ENCODE measurements at places on chromosomes 1 and 21.

GRCh38 chr1:203289281-203289981 lies 15.9 kb upstream of the BTG2 start:
- no peak for DNase-seq

GRCh38 chr21:34091032-34091431 lies 17.7 kb downstream of the MRPS6 start:
- DNase-seq = no peak

DNA sequence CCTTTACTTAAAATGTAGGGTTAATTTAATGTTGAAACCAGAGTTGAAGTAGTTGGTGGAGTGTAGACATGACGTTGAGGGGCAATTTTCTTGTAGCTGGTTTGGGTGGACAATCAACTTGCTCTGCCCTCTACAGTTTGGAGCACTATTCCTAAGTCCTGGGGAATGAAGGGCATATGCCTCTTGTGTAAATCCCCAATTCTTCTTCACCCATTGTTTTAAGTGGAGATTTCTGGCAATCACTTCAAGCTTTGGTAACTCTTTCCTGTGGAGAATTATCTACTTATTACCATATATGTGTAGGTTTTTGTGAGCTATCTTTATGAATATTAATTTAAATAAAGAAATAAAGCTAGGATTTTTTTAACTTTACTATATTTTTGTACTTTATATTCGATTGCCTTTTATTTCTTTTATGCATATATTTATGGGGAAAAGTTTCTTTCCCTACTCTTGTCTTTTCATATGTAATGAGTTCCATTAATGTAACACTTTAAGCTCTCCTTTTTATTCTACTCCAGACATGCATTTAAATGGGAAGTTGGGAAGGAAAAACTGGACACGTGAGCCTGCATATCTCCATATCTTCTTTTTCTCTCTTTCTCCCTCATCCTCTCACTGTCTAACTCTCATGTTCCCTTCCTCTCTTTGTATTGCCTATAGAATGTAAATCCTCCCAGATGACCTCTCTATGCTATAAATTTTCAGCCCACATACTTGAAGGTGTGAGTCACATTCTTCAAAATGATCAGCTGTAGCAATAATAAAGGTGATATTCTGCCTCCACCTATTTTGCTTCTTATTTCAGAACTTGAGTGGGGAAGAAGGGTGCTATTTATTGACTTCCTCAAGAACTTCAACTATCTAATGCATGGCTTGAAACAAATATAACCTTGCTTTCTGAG lies 276.7 kb downstream of the PTPRC start:
- DNase-seq = no peak

DNA sequence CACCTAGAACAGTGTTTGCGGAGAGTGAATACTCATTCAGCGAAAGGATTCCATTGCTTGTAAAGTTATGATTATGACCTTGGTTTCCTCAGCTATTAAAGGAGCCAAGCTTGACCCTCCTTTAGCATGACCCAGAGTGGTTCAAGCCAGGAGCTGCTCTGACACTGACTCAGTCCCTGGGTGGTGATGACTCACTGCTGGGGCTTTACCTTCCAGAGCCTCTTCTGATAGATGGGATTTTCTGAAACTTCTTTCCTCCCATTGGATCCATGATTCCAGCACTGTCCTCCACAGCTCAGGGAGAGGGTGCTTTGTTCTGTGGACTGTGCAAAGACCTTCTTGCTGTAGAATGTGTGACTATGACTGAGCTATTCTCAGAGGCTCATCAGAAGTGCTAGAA lies 77.4 kb downstream of the S1PR1 start:
- DNase-seq = no peak

DNA sequence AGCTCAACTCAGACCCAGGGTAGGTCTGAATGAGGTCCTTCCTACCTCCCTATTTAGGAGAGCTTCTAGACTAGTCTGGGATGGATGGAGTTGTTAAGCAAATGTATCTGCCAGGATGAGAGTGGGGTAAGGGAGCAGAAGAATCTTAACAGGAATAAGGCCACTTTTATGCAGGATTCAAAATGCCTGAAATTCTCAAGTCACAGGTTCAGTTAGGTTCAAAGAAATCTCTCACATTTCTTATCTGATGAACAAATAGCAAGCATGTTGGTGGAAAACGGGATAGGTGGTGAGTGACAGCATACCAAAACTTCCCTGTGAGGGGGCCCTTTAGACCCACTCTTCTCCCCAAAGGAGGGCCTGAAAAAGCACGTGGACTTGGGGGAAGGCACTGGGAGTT lies 3.0 kb downstream of the SLAMF9 start:
- DNase-seq = no peak

DNA sequence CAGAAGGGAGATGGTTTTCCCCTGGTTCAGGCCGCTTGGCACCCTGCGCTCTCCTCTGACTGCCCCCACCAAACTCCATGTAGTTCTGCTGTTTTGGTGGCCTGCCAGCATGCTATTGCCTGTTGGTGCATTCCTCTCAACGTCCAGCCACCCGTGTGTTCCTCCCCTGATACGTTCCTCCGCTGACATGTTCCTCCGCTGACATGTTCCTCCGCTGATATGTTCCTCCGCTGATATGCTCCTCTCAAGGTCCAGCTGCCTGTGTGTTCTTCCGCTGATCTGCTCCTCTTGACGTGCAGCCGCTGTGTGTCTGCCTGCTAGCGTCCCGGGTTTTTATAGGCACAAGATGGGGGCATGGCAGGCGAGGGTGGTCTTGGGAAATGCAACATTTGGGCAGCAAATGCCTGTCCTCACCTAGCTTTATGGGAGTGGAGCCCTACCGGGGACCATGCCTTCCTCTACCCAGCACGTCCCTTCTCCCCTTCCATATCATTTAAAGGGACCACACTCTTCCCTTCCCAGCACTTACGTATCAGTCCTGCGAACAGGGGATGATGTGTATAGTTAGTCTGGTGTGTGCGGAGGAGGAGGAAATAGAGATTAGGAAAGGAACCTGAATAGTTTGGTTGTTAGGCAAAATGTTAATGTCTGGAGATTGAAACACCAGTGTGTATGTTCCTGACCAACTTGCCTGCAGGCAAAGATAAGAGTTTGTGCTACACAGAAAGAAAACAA lies 40.6 kb upstream of the PLA2G5 start:
- DNase-seq = no peak

GRCh38 chr21:36038701-36039497 lies 21.4 kb downstream of the SETD4 start:
- DNase-seq = no peak

DNA sequence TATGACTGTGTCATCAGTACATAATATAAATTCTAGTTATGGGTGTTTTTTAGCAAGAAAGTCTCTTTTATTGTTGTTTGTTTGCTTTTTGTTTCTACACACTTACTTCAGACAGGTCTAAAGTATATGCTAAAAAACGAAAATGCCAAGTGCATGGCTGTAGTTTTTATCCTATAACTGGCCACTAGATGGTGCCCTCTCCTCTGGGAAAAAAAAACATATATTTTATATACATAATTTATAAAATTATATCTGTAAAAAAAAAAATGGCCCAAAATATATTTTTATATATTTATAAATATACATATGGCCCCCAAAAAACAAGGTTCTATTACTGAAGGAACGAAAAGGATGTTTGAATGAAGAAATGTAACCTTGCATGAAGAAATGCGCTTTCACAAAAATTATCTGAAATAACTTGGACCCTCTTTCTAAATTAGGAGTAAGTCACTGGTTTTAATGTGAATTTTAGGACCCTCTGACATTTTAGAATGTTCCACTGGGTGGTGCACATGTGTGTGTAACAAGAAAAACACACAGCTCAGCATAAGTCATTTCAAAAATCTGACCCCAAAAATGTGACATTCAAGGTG lies 93.5 kb downstream of the TTLL7 start:
- DNase-seq = no peak

DNA sequence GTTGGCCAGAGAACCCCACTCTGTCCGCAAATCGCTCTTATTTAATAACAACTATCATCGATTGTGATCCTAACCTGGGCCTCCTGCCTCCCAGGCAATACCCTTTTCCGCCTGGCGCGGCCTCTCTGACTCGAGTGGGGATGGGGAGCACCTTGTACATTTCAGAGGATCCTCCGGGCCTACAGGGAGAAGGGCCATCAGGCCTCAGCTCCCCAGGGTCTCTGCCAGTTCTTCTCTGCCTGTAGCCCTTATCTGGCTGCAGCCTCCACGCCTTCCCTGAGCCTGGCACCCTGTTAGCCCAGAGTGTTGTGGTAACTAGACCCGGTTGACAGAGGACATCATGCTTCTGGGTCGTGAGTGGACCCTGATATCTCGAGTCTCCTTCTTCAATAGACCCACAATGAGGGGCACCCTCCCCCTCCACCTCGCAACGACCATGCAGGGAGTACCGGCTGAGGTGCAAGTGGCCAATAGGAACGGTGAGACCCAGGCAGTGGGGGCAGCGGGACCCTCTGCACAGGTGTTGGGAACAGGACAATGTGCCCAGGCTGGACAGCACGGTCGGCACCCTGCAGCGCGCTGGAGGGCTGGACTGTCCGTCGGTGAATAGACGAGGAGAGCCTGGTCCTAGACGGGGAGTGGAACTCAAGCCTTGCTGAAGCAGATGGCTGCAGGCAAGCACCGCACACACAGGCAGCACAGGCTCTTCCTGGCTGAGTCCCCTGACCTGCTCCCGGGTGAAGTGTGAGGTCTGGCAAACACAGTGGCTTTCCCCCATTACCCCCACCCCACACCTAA lies 7.1 kb upstream of the CRYBG2 start:
- DNase-seq = no peak

DNA sequence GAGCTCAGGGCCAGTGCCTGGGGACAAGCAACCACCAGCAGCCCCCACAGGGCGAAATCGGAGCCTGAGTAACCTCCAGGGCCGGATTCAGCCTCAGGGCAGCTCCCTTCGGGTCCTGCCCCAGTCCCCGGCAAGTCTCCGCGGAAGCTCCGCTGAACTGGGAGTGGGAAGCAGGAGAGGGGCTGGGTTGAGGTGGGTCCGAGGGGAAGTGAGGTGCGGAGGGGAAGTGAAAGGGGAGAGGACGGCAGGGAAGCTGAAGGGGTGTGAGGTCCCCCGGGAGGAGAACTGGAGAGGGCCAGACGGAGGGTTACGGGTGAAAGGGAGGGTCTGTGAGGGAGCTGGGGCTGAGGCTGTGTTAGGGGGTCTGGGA lies 560 bp downstream of the PADI2 start:
- no peak for DNase-seq

DNA sequence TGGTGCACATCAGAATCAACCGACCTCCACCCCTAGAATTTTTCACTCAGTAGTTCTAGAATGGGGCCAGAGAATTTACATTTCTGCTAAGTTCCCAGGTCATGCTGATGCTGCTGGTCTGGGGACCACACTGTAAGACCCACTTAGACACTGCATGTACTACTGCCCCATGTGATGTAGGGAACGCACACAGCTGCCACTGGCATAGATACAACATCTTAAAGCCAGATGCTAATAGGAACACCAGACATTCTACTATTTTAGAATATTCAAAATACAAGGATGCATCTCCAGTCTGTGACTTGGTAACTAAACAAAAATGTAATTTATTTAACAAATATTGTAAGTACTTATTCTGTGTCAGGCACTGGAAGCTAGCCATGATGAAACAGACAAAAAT lies 14.1 kb upstream of the ATP1B1 start:
- DNase-seq = no peak

DNA sequence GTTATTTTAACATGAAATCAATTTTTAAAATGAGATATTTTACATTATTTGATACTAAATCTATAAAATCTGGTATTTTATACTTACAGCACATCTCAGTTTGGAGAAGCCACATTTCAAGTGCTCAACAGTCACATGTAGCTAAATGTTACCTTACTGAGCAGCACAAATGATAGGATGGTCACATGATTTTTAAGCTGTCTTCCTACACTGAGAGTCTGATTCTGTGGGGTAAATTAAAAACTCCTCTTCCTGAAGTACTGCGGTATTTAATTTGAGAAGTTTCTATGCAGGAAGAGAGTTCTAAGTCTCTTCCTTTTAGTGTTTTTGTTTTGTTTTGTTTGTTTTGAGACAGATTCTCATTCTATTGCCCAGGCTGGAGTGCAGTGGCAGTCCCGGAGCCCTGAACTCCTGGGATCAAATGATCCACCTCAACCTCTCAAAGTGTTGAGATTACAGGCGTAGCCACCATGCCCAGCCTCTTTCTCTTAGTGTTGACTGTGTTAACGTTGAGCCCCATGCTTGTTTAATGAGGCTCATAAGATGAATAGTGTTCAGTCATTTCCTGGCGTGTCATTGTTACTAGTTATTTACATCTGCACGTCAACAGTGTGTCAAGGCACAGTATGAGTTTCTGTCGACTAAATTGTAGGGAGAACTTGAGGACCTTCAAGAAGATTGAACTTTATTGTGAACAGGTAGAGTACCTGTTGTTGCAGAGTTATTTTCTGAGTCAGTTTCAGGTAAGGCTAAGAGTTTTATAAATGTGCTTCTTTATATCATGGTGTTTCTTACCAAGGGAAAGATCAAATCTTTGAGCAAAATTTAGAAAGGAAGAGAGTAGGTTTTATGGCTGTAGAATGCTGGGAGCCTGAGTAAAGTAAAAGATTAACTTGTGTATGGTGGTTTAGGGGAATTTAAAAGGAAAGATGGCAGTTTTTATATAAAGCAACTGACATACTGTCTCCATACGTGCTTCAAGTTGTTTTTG lies 3.3 kb downstream of the CNST start:
- DNase-seq = no peak

DNA sequence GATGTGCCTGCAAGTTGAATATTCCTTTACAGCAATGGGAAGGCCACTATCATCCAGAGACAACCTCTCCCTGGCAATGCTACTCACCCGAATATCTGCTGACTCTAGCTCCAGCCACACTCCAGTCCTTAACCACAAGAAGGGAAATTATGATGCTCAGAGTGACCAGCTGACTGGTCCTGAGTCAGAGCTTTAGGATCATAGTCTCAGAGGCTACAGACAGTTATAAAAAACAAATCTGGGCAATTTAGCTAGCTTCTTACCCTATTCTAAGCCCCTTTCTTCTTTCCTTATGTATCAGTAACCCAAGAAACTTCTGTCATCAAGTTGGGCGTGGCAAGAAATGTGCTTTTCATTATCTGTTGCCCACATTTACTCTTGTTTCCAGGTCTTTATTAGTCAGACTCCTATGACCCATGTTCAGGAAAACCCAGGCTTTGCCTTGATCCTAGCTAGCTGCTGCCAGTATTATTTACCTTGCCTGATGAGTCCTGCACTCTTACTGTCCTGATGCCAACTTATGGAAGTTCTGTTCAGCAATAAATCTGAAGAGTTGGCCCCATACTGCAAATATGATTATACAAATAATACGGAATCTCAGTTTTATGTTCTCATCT lies 207.0 kb downstream of the TTLL7 start:
- DNase-seq = no peak

GRCh38 chr1:178580876-178581275 lies 68.0 kb downstream of the TEX35 start:
- DNase-seq = no peak

Measured in left forelimb (tissue), 1 donor.